Right ventricle myocardium superior (tissue), 1 donor: ENCODE measurements at places on chromosomes 3 and 15. TPM values are rescaled to one million over a fixed set of nuclear protein-coding genes. Genes with fewer than 3 reads are reported as not detected.
A peak's percentile ranks its signal among the peaks of the same experiment; 100 is the strongest.

GRCh38 chr15:60363087-60363549, 34.7 kb downstream of the ANXA2 start:
- DNase-seq, result no peak

DNA sequence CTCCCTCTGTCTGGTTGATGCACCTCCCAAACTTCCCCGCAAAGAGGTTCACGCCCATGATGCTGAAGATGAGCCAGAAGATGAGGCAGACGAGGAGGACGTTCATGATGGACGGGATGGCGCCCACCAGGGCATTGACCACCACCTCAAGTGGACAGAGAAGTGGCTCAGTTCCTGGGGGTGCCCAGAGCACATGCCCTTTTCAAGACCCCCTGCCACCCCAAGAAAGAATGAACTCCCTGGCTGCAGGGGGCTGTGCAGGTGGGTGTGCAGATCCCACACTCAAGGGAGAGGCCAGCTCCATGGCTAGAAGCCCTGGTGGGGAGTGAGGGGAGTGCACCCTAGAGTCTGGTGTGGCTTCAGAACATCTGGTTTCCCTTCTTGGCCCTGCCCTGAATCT, 64.1 kb downstream of the EXOG start:
- no peak for DNase-seq

GRCh38 chr3:159432682-159433340, 555.8 kb upstream of the IL12A start:
- no peak for DNase-seq

The SERINC4 gene
- 0.19 TPM for total RNA-seq

- no peak for DNase-seq
These were observed 275.2 kb upstream of the KCNMB2 start for GRCh38 chr3:178260887-178261565.

- no peak for DNase-seq
These were observed 39.0 kb upstream of the SLC6A6 start for GRCh38 chr3:14363379-14363778.

GRCh38 chr3:129773691-129774663, 119.5 kb downstream of the TMCC1 start:
- DNase-seq, result no peak

DNA sequence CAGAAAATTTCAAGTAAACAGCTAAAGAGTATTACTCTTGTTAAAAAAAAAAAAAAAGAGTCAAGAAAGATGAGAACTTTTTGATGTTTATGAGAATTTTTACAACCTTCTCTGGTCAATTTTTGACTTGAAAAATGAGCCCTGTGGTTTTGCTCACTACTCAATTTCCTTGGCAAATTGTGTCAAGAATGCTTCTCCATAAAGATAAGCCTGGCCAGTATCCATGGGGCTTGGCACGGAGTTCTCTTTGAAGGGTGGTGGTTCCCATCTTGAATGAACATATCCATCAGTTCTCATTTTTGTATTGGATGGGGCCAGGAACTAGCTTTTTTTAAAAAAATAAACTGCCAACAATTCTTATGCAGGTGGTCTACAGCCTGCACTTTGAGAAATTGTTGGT, 179.9 kb downstream of the RYR3 start:
- DNase-seq, result peak; percentile 52

GRCh38 chr3:23590424-23591273, 215.1 kb upstream of the UBE2E1 start:
- no peak for DNase-seq

The OXTR gene
- total RNA-seq, result 0.54 TPM

GRCh38 chr3:50573566-50574443, 4.5 kb downstream of the HEMK1 start:
- DNase-seq, result no peak

DNA sequence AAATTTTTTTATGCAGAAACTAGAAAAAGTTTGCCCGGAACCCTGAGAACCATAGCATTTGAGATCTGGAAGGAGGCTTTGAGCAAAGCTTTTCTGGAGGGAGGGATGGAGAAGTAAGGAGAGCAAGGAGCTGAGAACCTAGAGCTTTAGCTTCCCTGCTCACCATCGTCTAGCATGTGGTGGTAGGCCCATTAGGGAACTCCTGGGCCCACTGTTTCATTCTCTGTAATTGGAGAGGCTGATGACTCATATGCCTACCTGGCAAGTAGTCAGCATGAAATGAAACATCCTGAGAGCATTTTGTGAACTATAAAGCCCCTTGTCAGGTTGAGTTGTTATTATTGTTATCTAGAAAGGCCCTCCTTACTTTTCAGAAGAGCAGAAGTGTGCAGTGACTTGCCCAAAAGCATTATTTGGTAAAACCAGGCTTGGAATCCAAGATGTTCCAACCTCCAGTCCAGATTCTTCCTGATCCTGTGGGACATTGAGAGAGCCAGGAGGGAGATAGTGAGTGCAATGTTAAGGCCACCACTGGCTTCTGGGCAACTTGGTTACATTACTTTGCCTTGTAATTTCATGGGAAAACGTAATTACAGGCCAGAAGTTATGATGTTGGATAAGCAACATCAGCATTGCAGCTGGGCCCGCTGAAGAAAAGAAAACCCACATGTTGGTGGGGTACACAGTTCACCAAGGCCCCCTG, 104.5 kb upstream of the BFSP2 start:
- no peak for DNase-seq

The ALCAM gene
- total RNA-seq, result 3.5 TPM

The IQCF5 gene
- total RNA-seq, result not detected

The HTR3E gene
- not detected for total RNA-seq
